ENCODE measurements at places on chromosomes 4 and X.

DNA sequence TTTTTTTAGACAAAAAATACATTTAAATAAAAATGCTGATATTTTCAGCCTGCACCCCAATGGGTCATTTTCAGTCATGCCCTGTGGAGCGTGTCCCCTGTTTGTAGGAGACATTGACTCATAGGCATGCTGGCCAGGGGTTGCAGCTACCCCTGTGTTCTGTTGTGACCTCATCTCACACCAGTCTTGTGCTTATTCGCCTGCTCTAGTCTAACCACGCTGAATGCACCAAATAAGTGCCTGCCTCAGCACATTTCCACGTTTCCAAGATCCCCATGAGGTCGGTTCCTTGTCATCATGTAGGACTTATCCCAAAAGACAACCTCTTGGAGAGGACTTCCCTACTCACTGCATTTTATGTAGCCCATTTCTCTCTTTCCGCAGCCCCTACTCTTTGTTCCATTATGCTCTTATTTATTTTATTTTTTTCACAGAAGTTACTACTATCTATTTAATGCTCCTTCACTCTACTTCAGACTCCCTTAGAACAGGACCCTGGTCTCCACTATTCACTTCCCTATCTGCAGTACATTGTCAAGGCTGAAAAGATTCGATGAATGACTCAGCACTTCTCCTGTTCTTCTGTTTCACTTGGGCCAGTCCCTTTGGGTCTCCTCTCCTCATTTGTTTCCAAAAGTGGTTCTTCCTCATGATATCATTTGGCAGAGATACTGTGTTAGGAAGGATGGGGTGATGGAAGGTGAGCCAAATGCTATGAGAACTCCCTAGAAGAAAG, 109.7 kb downstream of the MSL3 start:
- no peak for DNase-seq

GRCh38 chr4:114603497-114603896, 4.9 kb downstream of the UGT8 start:
- DNase-seq = no peak

DNA sequence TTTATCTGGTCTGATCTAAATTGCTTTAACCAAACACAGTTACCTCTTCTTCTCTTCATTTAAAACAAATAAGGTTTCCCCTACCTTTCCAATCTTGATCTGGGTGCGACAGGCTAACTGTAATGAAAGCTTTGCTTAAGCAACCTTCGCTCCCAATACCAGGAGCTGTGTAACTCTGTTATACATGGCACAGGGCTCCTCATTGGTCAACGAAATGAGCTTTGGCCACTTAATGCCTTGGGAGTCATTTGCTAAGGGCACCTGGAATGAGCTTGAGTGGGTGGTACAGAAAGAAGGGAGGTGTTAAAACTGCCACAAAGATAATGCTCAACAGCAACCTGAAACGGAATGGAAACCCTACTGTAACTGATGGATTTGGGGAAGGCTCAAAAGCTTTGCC, 140.5 kb downstream of the CHRNA9 start:
- DNase-seq = no peak

GRCh38 chr4:152784490-152785350, 5.0 kb downstream of the ARFIP1 start:
- DNase-seq = no peak

DNA sequence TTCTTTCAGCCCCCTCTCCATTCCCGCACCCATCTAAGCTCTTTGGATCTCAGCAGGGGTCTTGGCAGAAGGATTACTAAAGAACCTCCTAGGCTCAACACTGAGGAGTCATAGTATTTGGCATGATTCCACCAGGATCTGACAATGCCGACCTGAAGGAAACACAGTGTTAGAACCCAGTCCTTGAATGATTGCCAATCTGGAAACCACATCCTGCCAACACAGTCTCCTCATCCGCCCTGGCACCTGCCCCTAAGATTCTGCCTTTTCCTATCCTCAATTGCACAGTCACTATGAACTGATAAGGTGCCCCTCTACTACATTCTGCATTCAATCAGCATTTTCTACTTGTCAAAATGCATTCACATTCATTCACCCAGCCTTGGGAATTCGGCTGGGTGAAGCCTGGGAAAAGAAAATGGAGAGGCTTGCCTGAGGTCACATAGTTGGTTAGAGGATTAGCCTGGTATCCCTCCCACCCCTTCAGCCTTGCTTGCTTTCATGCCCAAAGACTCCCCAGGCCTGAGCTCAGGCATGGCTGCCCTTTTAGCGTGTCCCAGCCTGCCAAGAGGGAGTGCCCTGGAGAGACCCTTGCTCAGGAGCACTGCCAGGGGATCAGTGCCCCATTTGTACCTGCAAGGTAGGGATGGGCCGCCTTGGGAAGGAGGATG, 2.2 kb upstream of the CLDN2 start:
- no peak for DNase-seq

GRCh38 chr4:8580321-8581093, at the start of gene GPR78:
Gene GPR78 (plus strand): TSS chr4:8580392. CDS start chr4:8580983, 591 bp downstream.
- no peak for DNase-seq

DNA sequence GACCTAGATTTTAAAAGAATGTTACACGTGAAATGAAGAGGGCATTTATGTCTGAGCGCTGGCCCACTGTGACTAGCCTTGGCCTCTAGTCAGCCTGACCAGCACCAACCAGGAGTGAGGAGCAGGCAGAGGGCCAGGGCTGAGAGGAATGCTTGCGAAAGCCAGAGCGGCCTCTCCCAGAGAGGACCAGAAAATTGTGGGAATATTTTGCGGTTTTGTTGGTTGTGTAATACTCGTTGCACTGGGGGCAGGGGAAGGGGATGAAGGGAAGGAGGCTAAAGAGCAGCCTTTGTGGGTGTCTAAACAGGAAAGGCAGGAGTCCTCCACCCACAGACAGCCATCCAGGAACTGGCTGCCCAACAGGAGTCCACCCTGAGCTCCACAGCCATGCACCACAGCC, 3.8 kb downstream of the GABRE start:
- peak; percentile 77 for DNase-seq

- no peak for DNase-seq
Observed at GRCh38 chrX:136147976-136148375, 643 bp downstream of the FHL1 start.

DNA sequence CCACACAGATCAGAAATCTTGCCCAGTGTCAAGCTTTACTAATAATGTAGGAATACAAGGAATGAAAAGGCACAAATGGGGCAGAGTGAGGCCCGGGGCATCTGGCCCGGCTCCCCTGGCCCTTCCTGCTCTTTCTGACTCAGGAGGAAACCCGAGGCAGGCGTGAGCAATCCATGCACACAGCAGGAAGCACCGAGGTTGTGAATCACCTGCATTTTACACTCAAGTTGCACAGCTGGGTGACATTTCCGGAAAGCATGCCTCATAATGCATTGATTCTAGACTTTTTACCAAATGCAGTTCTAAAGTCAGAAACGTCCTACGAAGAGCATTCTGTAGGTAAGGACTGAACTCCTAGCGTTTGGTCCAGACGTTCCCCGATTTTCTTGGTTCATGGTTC, 38.9 kb downstream of the PRIMPOL start:
- DNase-seq = peak; percentile 72

- DNase-seq = peak; percentile 68
Observed at GRCh38 chr4:1842993-1843448, 12.9 kb downstream of the LETM1 start.

- no peak for DNase-seq
Observed at GRCh38 chrX:134821370-134821769, 163.1 kb upstream of the PLAC1 start.

DNA sequence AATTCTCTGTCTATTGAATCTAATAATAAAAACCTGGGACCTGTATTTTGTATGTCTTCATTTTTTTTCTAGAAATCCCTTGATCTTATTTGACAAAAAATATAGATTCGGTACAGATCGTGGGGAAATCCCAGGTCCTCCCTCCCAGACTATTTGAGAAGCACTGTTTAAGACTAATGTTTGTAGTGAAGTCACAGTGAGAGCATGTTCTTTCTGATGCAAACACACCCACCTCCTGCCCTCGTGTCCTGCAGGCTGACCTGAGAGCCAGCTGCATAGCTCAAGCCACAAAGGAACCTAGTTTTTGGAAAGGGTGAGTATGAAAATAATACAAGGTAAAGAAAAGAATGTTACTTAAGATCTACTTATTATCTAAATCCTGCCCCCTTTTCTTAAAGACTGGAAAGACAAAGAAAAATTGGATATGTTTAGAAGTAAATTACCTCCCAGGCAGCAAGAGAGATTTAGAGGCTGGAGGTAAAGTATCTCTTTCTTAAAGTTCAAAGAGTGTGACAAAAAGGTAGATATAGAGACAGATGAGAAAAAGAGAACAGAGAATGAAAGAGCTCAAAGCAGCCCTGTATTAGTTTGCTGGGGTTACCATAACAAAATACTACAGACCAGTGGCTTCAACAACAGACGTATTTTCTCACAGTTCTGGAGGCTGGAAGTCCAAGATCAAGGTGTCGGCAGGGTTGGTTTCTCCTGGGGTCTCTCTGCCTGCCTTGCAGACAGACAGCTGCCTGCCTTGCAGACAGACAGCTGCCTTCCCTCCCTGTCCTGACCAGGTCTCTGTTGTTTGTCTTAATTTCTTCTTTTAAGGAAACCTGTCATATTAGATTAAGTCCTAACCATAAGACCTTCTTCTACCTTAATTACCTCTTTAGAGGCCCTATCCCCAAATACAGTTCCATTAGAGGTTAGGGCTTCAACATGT, 20.4 kb upstream of the DCTD start:
- DNase-seq = no peak

DNA sequence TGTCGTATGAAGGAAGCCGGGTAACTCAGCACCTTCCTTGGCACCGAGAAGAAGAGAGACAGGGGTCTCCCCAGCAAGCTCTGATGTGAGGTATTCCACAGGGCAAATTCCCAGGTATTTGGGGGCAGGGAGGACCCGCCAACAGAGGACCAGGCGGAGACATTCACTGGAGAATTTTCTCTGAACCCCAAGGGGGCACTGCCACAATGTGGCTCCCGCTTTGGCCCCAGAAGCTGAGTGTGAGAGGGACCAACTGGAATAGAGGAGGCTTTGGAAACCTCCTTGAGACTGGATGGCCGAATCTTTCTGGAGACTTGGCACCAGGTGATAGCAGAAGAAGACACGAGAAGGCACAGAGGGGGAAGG, 735 bp upstream of the GABRE start:
- no peak for DNase-seq

DNA sequence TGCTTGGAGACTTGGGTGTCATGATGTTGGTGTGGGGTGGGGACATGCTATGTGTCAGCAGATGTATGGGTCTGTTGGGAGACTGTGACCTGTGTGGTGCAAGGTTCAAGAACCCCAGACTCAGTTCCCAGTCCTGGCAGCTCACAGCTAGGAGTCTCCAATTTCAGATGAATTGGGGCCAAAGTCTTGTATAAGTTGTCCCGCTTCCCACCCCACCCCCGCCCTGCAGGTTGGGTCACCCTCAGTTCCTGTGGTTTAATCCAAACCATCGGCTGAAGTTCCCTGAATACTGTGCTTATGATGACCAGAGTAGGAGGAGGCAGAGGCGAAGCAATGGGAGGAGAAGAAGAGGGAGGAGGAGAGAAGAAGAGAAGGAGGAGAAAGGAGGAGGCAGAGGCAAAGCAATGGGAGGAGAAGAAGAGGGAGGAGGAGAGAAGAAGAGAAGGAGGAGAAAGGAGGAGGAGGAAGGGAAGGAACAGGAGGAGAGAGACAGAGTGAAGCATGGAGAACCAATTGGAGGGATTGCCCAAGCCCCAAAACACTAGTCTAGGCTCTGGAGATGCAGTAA, 112.6 kb downstream of the EFNB1 start:
- DNase-seq = no peak

- DNase-seq = no peak
Observed at GRCh38 chrX:70755850-70756249, 152.7 kb downstream of the TEX11 start.

DNA sequence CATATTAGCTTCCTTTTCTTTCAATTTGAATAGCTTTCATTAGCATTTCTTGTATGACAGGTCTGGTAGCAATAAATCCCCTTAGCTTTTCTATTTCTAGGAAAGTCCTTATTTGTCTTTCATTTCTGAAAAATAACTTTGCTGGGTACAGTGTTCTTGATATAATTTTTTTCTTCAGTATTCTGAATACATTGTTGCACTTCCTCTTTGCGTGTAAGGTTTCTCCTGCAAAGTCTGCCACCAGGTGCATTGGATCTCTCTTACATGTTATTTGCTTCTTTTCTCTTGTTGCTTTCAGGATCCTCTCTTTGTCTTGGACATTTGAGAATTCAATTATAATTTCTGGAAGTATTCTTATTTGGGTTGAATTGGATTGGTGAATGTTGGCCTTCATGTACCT, 663.7 kb downstream of the GRXCR1 start:
- DNase-seq = no peak

GRCh38 chr4:6362243-6362885, 92.7 kb downstream of the WFS1 start:
- DNase-seq = no peak

DNA sequence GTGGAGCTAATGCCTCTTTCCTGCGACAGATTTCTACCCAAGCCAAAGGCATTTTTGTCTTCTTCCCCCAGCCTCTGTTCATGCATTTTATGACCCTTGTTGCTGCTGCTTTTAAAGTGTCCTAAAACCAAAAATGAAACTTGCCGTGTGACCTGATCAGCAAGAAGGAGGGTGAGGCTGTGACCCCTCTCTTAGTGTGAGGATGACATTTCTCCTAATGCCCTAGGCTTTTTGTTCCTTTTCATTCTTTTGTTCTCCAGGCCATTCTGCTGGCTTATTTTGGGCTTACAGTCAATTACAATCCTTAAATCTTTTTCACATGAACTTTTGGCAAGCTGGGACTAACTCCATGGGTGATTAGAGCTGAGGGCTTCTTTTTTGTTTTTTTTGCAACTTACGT, 34.4 kb downstream of the PTTG2 start:
- no peak for DNase-seq

DNA sequence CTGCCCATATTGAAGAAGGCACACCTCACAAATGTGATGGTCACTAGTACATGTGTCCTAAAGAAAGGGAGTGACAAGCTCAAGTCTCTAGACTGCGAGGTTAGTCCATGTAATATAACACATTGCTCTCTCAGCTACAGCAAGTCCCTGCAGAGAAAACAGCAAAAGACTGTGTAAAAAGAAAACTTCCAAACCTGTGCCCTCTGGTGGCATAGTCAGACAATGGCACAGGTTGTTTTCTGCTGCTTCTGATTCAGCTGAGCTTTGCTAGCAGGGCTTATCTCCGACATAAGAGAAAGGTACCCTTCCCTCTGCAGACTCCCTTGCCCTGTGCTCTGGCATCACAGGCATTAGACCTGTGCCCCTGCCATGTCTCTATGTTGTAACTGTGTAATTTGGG, 1.4 kb upstream of the SERPINA7 start:
- DNase-seq = no peak

GRCh38 chr4:7074426-7074825, 6.6 kb upstream of the GRPEL1 start:
- no peak for DNase-seq
